ENCODE measurements at places on chromosomes 6 and 20. TPM values are rescaled to one million over a fixed set of nuclear protein-coding genes. Genes with fewer than 3 reads are reported as not detected.

DACT2 gene
- total RNA-seq = 6.0 TPM

GABRR2 gene
- total RNA-seq = not detected

- no peak for DNase-seq
Observed at GRCh38 chr6:64411226-64411625, 775.6 kb downstream of the PHF3 start.

DNA sequence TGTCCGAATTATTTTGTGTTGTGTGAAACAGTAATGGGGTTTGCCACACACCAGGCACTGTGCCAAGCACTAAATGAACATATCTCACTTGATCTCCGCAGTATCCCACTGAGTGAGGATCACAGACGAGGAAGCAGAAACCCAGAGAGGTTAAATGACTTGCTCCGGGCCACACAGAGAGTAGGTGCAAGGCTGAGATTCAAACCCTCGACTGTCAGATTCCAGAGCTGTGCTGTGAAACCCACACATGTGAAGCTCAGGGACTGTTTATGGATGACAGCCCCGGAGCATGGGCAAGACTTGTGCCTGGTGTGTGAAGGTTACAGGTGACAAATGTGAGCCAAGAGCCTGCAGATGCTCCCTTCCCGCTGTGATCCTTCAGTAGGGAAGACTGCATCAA lies 87.8 kb upstream of the SIRPA start:
- DNase-seq = no peak

- DNase-seq = no peak
Observed at GRCh38 chr6:111800821-111801220, 72.4 kb downstream of the FYN start.

- no peak for DNase-seq
Observed at GRCh38 chr20:56831795-56832194, 202.7 kb downstream of the TFAP2C start.

GPR6 gene
- not detected for total RNA-seq

DDX43 gene
- 0.72 TPM for total RNA-seq

DNA sequence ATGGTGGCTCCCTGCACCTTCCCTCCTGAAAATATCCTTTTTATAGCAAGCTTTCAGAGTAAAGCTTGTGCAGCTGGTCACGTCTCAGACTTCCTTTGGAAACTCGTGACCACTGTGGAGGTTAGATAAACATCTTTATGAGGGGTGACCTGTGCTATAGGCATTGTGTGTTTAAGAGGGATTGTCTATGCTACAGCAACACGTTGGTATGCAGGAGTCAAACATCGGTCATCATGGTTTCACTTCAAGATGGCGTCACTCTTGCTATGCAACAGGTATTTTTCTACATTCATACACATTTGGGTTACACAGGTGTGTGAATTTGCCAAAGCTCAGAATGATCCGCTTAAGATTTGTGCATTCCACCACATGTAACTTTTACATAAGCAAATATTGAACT lies 14.6 kb upstream of the BLCAP start:
- no peak for DNase-seq

TNXB gene
- 51.3 TPM for total RNA-seq

TNFRSF6B gene
- total RNA-seq = 16.1 TPM

OXT gene
- total RNA-seq = not detected

DNA sequence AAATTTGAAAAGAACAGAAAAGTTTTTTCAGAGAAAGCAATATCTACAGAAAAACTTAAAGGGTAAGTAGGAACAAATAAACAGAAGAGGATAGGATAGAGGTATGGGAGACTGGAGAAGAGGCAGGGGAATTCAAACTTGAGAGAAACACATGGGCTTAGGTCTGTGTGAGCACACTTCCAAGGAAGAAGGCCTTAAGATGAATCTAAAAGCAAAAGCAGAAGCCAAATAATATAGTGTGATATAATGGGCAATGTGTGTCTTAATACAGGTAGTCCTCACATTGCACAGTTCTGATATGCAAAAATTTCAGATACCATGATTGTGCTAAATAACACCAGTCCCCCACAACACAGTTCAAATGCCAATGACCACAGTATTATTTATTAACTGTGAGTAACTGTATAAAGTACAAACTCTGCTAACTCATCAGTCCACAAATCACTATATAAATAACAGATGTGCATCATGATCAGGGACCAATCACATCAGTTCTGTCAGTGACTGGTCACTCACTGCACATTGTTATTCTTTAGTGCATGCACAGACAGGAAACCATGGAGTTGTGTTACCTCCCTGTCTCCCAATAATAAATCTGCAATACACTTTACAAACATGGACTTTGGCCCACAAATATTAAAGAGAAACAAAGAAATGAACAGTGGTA lies 18.6 kb downstream of the SNX14 start:
- no peak for DNase-seq

DNA sequence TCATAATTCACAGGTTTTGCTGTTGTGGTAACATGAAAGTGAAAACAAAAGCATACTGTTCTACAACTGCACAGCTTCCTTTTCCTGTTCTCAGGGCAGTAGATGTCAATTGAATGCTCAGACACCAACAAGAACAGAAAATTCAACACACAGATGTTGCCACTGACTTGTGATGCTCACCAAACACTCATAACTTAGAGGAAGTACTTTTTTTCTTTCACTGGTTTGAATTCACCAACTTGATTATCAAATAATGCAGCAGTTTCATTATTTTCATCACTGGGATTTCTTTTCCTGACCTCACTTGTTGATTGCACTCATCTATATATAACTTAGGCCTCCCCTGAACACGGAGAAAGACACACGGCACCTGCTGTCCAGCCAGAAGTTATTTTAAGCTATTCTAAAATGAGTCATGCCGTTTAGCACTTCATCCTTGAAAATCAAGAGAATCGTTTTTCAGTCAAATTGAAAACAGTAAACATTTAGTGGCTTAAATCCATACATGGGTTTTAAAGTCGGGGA lies 949 bp downstream of the TXLNB start:
- DNase-seq = no peak

DNA sequence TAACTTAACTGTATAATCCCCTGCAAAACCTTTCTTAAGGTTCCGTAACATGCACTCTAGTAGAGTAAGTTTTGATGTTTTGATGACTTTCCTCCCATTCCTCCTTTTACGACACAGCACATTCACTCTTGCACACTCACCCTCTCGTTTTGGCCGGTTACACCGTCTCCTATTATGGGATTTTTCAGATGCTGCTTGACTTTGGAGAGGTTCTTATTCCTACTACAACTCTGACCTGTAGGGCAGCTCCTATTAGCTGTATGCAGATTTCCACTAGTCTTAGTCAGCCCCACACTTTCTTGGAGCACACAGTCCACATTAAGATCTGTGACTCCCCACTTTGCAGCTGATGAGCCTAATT lies 223.7 kb upstream of the SYNCRIP start:
- no peak for DNase-seq

GRCh38 chr6:116395647-116396046 lies 24.9 kb downstream of the DSE start:
- no peak for DNase-seq

DNA sequence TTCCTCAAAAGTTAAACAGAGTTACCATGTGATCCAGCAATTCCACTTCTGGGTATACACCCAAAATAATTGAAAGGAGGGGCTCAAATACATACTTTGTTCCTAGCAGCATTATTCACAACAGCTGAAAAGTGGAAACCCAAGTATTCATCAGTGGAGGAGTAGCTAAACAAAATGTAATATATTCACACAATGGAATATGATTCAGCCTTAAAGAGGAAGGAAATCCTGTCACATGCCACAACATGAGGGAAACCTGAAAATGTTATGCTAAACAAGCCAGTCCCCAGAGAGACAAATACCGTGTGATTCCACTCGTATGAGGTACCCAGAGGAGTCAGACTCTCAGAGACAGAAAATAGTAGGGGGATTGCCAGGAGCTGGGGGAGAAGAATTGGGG lies 44.5 kb downstream of the PXDC1 start:
- no peak for DNase-seq

MYMX gene
- not detected for total RNA-seq

- DNase-seq = no peak
Observed at GRCh38 chr6:6663421-6664135, 75.1 kb downstream of the LY86 start.

DNA sequence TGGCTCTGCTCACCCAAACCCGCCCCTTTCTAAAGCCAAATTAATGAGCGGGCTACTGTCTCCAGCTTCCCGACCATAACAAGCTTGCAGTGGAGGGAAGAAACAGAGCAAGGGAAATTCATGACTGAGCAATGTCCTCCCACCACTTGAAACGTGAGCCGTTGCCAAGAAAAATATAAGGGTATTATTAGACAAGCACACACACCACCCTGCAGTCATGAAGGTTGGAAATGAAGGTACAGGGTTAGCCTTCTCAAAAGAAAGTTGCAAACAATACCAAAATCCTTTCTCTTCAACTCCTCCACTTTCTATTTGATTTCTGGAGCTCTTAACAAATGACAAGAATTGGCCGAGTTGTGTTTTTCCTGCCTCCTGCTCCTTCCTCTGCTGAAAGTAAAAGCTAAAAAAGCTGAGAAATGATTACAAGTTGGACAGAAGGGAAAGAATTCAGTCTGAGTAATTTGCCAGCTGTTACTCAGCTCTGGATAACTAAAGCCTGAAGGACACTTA lies 151.1 kb upstream of the B3GAT2 start:
- DNase-seq = no peak

Measured in suprapubic skin (tissue), 4 donors.